ENCODE measurements at places on chromosomes 1 and 21.

- H3K27me3 ChIP-seq = no peaks in the 10 kb centered on the region
- H3K27ac ChIP-seq = no peak overlapping the region
- H3K4me1 ChIP-seq = no peaks in the 10 kb centered on the region
- DNase-seq = no peak
- no peaks in the 10 kb centered on the region for H3K36me3 ChIP-seq
- no peak overlapping the region for H3K4me3 ChIP-seq
Observed at GRCh38 chr21:42690586-42690985, 37.2 kb downstream of the PDE9A start.

GRCh38 chr1:109634771-109635750 is 15.4 kb downstream of the AMPD2 start:
- peaks cover 15% of the 10 kb centered on the region for H3K4me1 ChIP-seq
- H3K27me3 ChIP-seq = no peaks in the 10 kb centered on the region
- H3K4me3 ChIP-seq = no peak overlapping the region

GRCh38 chr1:6414881-6415626 is 4.7 kb downstream of the HES2 start:
- H3K27me3 ChIP-seq = peaks cover 28% of the 10 kb centered on the region
- H3K4me3 ChIP-seq = no peak overlapping the region
- H3K36me3 ChIP-seq = no peaks in the 10 kb centered on the region
- H3K27ac ChIP-seq = no peak overlapping the region
- no peak for DNase-seq

- no peaks in the 10 kb centered on the region for H3K4me1 ChIP-seq
- no peaks in the 10 kb centered on the region for H3K36me3 ChIP-seq
- H3K27ac ChIP-seq = no peak overlapping the region
Observed at GRCh38 chr1:245528258-245528635, 373.5 kb downstream of the KIF26B start.

GRCh38 chr1:170176772-170177171 is 31.0 kb downstream of the NTMT2 start:
- H3K4me1 ChIP-seq = no peaks in the 10 kb centered on the region
- H3K27ac ChIP-seq = no peak overlapping the region
- H3K36me3 ChIP-seq = no peaks in the 10 kb centered on the region
- H3K4me3 ChIP-seq = no peak overlapping the region

- no peak overlapping the region for H3K4me3 ChIP-seq
- no peaks in the 10 kb centered on the region for H3K36me3 ChIP-seq
- no peak for DNase-seq
- no peaks in the 10 kb centered on the region for H3K4me1 ChIP-seq
- H3K27me3 ChIP-seq = peaks cover 31% of the 10 kb centered on the region
Observed at GRCh38 chr1:205542367-205542766, 37.9 kb downstream of the CDK18 start.

GRCh38 chr1:24048205-24048869 is 63.6 kb downstream of the MYOM3 start:
- no peak overlapping the region for H3K27ac ChIP-seq
- no peaks in the 10 kb centered on the region for H3K4me1 ChIP-seq
- no peak for DNase-seq
- no peak overlapping the region for H3K4me3 ChIP-seq

DNA sequence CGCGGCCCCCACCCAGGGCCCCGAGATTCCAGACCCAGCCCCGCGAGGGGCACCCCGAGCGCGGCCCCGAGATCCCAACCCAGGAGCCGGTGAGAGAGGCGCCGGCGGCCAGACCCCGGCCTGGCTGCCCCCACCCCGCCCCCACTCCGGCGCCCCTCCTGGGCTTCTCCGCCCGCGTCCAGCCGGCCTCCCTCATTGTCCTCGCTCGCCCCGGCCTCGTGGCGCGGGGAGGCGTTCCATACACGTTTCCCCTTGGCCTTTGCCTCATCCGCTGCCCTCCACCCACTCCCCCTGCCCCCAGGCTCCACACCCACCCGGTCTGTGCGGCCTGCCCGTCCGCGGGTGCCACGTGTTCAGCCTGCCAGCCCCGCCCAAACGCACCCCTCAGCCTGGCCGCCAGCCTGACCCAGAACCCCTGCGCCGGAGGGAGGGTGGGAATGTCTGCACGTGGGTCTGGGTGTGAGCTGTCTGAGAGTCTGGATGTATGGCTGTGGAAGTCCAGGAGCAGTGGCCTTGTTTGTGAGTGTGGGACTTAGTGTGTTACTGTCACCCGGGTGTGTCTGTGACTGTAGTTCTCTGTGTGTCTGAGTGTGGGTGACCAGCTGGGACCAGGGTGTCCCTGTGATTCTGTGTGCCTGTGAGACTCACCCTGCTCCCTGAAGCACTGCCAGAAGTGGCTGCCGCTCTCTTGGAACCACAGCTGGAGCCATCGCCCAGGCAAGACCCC is 681 bp downstream of the B4GALT2 start:
- no peaks in the 10 kb centered on the region for H3K27me3 ChIP-seq
- peak; percentile 15 for DNase-seq
- peaks cover 25% of the 10 kb centered on the region for H3K36me3 ChIP-seq
- H3K4me3 ChIP-seq = peak overlapping the region; percentile 55
- H3K4me1 ChIP-seq = peaks cover 34% of the 10 kb centered on the region

DNA sequence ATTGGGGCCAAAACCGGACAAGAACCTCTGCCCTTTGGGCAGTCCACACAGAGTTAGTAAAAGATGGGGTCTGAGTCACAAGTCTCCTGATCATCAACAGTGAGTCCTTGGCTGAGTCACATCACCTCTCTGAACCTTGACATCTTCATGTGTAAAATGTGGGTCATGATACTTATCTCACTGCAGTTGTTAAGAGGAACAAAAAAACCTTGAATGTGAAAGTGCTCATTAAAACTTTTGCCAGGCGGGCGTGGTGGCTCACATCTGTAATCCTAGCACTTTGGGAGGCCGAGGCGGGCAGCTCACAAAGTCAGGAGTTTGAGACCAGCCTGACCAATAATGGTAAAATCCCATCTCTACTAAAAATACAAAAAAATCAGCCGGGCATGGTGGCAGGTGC is 15.7 kb downstream of the S100A16 start:
- peak; percentile 37 for DNase-seq
- H3K36me3 ChIP-seq = no peaks in the 10 kb centered on the region
- H3K4me3 ChIP-seq = no peak overlapping the region
- peaks cover 17% of the 10 kb centered on the region for H3K4me1 ChIP-seq

DNA sequence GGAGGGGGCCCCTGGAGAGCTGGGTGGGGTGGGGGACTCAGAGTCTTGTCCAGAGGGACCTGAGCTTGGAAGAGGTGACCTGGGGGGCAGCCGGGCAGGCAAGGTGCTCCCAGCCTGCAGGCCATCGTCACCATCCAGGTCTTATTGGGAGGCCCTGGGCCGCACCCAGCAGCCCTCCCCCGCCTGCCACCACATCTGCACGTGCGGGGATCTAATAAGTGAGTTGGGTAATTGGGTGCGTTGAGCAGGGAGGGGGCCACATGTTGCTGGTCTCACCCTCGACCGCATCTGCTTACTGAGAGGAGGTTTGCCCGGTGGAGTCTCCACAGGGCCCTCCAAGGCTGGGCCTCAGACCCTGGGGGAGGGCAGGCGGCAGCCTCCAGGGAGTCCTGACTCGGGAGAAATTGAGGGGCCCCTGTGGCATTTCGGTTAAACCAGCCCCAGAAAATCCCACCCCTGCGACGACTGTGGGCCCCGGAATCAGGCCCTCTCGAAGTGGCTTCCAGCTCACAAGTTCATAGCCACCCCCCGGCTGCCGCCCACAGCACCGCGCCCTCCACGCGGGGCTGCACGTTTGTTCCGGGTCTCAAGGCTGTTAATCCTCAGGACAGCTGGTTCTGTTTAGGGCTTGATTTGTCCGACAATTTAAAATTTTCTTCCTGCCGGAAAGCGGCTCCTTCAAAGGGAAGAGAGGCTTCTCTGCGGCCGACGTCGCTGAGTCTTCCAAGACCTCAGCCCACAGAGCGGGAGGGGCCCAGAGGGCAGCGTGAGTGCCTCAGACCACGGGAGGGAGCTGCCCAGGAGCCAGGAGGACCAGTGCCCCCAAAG is 14.7 kb upstream of the COL6A2 start:
- peaks cover 1% of the 10 kb centered on the region for H3K27me3 ChIP-seq
- no peak for DNase-seq
- H3K4me1 ChIP-seq = no peaks in the 10 kb centered on the region
- H3K27ac ChIP-seq = no peak overlapping the region
- no peaks in the 10 kb centered on the region for H3K36me3 ChIP-seq
- H3K4me3 ChIP-seq = no peak overlapping the region

- no peaks in the 10 kb centered on the region for H3K4me1 ChIP-seq
- no peaks in the 10 kb centered on the region for H3K36me3 ChIP-seq
- H3K27me3 ChIP-seq = no peaks in the 10 kb centered on the region
Observed at GRCh38 chr1:104195395-104195794, 445.7 kb downstream of the AMY1C start.

DNA sequence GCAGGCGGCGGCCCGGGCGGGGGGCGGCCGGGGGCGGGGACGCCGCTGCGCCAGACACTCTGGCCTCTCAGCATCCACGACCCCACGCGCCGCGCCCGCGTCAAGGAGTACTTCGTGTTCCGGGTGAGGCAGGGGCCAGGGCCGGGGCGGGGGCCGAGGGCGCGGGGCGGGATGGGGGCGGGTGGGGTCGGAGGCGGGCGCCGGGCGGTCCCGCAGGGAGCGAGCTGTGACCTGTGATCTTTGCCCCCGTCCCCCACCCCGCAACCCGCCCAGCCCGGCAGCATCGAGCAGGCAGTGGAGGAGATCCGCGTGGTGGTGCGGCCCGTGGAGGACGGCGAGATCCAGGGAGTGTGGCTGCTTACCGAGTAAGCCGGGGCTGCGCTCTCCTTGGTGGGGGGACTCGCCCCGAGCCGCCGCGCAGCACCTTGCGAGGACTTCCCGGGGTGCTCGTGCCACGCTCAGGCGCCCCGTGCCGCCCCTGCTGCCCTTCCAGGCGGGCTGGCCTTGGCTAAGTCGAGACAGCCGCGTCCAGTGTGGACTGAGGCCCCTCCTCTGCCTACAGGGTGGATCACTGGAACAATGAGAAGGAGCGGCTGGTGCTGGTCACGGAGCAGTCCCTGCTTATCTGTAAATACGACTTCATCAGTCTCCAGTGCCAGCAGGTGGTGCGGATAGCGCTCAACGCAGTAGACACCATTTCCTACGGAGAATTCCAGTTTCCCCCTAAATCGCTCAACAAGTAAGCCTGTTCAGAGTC is 514 bp downstream of the TPRG1L start:
- no peaks in the 10 kb centered on the region for H3K27me3 ChIP-seq
- DNase-seq = peak; percentile 67
- H3K4me1 ChIP-seq = peaks cover 24% of the 10 kb centered on the region
- peak overlapping the region; percentile 15 for H3K4me3 ChIP-seq

GRCh38 chr1:47593598-47594285 is 155.9 kb downstream of the FOXD2 start:
- no peaks in the 10 kb centered on the region for H3K27me3 ChIP-seq
- peak overlapping the region; percentile 59 for H3K4me3 ChIP-seq
- H3K27ac ChIP-seq = no peak overlapping the region
- H3K36me3 ChIP-seq = no peaks in the 10 kb centered on the region
- DNase-seq = no peak
- H3K4me1 ChIP-seq = no peaks in the 10 kb centered on the region

DNA sequence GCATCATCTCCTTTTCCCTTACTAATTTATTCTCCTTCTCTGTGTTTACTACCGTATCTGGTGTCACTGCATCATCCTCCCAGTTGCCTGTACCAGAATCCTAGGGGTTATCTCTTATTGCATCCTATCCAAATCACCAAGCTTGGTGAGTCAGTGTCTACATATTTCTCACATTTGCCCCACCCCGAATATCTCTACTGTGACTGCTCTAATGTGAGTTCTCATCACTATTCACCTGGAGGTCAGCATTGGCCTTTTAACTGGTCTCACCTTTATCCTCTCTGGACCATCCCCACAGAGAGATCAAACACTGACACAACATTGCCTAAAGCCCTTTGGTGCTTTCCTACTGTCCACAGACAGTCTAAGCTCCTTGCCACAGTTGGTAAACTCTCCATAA is 45.7 kb upstream of the ZNF648 start:
- DNase-seq = no peak
- H3K27ac ChIP-seq = no peak overlapping the region
- H3K4me1 ChIP-seq = no peaks in the 10 kb centered on the region
- peaks cover 2% of the 10 kb centered on the region for H3K27me3 ChIP-seq
- no peaks in the 10 kb centered on the region for H3K36me3 ChIP-seq
- no peak overlapping the region for H3K4me3 ChIP-seq

DNA sequence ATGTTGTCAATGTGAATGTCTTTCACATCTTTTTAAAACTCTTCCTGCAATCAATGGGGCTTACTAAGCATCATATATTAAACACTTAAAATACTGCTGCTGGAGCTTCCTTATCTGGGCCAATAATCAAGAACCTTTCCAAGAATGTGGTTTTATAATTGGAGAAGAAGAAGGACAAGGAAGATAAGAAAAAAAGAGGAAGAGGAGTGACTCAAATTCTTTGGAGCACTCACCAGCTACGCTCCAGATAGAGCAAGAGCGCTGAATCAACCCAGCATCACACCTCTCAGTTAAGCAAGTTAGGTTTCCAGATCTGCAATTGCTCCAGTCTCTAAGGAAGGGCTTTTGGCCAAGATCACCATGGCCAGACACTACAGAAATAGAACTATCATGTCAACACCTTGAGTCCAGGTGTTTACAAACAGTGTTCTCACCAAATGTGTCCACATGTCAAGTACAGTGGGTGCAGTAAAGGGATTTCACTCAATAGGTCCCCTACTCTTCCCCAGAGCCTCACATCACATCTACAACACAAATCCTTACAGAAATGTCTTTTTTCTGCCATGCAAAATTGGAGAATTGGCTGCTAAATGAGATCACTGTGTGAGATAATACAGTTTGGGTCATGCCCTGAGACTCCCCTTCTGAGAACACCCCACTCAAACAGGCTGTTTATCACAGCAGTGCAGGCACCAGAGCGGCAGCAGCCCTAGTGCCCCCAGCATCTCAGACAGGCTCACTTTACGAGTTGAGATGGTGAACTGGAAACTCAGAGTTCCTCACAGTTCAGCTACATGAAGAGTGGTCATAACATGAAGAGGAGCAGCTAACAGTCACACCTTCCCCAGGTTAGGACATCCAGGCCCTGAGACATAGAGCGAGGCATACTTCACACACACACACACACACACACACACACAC is 1.7 kb upstream of the SPRR2B start:
- H3K4me3 ChIP-seq = no peak overlapping the region
- H3K27ac ChIP-seq = no peak overlapping the region
- H3K27me3 ChIP-seq = no peaks in the 10 kb centered on the region
- H3K36me3 ChIP-seq = no peaks in the 10 kb centered on the region
- H3K4me1 ChIP-seq = no peaks in the 10 kb centered on the region
- DNase-seq = peak; percentile 3

Measured in common myeloid progenitor, CD34-positive (primary cell).